ENCODE measurements at places on chromosomes 5 and 9.

DNA sequence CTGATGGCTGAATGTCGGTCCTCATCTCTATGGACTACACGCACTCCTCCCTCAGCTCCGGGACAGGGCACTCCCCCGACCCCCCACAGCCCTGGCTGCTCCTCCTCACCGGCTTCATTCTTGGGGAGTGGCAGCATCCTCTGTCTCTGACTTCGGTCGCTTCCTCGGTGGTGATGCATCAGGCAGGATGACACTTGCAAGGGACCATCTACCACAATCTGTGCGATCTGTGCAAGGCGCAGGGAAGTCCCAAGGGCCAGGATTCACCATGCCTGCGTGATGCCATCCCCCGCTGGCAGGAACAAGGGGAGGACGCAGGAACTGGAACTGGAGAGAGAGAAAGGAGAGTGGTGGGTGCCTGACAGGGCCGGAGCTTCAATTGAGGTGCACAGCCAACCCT, 2.2 kb upstream of the CACNA1B start:
- no peak for DNase-seq

- DNase-seq = no peak
Observed at GRCh38 chr9:129401623-129402370, 219.1 kb downstream of the C9orf50 start.

- DNase-seq = no peak
Observed at GRCh38 chr9:111316796-111317195, 13.2 kb downstream of the OR2K2 start.

- no peak for DNase-seq
Observed at GRCh38 chr9:126391713-126392661, 65.4 kb downstream of the MVB12B start.

- no peak for DNase-seq
Observed at GRCh38 chr5:128101676-128102075, 18.1 kb downstream of the SLC12A2 start.

DNA sequence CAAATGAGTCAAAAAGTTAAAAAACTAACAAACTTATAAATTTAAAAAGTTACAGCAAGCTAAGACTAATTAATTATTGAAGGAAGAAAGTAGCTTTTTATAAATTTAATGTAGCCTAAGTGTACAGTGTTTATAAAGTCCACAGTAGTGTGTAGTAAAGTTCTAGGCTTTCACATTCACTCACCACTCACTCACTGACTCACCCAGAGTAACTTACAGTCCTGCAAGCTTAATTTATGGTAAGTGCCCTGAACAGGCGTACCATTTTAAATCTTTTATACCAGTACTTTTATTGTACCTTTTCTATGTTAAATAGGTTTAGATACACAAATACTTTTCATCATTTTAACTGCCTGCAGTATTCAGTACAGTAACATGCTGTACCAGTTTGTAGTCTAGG, 80.0 kb upstream of the C9orf72 start:
- no peak for DNase-seq

- no peak for DNase-seq
Observed at GRCh38 chr5:176740131-176740701, 70.1 kb upstream of the UNC5A start.

GRCh38 chr9:26054600-26055520, 376.6 kb upstream of the TUSC1 start:
- no peak for DNase-seq

GRCh38 chr9:133004091-133004998, 25.9 kb downstream of the GFI1B start:
- DNase-seq = no peak

DNA sequence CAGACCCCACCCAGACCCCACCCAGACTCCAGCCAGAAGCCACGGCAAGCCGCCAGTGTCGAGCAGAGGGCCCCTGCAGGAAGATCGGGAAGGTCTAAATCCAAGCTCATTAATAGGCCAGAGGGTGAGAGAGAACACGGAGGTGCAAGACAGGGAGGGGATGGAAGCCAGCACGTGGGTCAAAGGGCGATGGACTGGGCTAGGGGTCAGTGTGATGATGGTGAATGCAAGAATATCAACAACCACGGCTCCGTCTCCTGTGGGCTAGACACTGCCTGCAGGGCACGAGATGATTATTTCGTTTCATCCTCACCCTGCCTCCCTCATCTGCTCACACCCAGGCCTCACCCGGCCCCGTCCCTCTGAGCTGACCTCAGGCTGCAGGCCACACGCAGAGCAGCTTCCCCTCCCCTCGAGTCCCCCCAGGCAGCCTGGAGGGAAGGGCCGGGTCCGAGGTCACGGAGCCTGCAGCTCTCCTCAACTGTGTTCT, 122.0 kb downstream of the COL23A1 start:
- no peak for DNase-seq

GRCh38 chr9:123395276-123395688, 39.3 kb downstream of the CRB2 start:
- no peak for DNase-seq

- no peak for DNase-seq
Observed at GRCh38 chr9:104903609-104904008, 24.3 kb downstream of the ABCA1 start.

GRCh38 chr5:180012316-180012715, 59.2 kb downstream of the RNF130 start:
- DNase-seq = no peak

DNA sequence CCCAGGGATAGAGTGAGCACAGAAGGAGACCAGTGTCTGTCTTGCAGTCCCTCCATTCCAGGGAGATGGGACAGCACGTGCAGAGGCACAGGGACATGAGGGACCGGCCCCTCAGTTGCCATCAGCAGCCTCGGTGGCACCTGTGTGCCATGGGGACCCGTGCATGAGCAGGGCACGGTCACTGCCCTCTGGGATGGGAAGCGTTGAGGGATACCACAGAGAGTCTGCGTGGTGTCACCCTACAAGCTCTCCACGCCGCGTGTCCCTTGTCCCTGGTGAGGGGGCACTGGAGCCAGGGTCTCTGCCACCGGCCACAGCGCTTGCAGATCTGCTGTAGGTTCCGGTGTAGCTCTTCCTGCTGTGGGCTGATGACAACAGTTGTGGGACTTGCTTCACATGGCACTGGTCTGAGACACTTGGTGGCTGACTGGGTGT, 108.1 kb downstream of the CACNA1B start:
- no peak for DNase-seq

DNA sequence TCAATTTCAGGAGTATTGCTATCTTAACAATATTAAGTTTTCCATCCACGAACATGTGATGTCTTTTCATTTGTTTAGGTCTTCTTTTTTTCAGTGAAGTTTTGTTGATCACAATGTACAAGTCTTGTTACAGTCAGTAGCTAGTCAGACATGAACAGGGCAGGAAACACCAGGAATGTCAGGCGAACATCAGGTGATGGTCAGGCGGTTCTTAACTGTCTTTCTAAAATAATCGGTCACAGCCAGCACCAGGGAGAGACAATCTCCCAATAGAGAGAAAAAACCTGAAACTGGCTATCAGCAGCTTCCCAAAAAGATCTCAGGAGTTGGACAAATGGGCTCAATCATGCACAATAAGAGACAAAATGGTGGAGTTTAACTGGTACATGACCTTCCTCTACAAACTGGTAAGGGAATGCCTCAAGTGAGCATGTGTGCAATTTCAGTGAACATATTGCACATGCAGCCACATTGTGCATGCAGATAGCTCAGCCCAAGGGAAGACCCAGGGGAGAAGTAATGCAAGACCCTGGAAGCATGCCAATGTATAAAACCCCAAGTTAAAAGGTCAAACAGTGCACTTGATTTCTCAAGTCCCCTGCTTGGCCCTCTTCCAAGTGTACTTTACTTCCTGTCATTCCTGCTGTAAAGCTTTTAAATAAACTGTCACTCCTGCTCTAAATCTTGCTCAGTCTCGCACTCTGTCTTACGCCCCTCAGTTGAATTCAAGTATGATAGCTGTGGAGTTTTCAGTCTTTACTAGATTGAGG, 176.1 kb upstream of the RASEF start:
- no peak for DNase-seq

GRCh38 chr5:16742938-16743337, 126.1 kb upstream of the RETREG1 start:
- no peak for DNase-seq

DNA sequence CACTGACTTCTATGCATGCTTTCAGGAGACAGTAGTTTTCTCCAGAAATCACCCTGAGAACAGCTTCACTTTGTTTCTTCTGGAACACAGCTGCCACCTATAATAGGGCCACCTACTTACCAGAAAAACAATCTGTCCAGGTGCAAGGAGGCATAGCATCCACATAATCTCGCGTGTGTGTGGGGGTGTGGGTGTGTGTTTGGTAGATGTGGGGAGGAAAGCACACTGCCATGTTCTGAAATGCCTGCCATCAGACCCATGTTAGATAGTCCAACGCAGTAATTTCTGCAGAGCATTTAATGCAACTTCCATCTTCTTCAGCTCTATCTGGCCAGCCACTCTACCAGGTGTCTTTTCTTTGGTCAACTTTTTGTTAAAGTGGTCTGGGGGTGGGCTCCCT, 102.9 kb downstream of the ACER2 start:
- DNase-seq = no peak

DNA sequence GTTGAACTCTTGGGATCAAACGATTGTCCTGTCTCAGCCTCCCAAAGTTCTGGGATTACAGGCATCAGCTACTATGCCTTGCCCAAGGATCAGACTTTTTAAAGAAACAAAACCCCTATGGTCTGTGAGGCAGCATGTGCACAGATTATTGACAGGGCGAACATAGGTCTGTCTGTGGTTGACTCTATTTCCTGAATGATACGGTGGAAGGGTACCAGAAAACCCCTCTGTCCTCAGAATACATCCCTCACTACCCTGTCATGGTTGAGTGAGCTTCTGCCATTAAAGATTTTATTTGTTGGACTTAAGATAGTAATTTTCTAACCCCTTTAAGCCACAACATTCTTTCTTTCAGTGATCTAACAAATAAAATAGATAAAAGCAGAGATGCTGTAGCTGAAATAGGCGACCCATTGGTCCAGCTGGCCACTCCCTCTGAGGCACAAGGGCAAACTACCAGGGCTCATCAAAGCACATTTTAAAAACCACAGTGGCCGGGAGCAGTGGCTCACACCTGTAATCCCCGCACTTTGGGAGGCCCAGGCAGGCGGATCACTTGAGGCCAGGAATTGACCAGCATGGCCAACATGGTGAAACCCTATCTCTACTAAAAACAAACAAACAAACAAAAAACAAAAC, 84.9 kb upstream of the ANKRD55 start:
- DNase-seq = no peak

GRCh38 chr5:172540099-172540870, 86.0 kb upstream of the SH3PXD2B start:
- DNase-seq = no peak

DNA sequence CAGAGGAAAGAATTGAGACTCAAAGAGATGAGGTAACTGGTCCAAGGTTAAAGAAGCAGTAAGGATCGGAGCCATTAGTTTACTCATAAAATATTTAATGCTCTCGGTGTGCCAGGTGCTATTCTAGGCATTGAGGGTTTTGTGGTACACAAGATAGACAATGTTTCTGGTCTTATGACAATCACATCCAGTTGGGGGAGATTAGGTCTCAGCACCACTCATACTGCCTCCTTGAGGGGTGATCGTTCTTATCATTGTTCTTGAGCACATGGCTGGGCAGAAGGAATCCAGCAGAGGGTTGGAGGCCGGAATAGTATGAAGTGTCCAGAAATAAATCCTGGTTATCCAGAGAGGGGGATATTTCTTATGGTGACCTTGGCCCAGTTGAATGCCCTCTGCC, 40.7 kb upstream of the LCP2 start:
- no peak for DNase-seq

- DNase-seq = no peak
Observed at GRCh38 chr5:127136908-127137307, 63.6 kb upstream of the C5orf63 start.

DNA sequence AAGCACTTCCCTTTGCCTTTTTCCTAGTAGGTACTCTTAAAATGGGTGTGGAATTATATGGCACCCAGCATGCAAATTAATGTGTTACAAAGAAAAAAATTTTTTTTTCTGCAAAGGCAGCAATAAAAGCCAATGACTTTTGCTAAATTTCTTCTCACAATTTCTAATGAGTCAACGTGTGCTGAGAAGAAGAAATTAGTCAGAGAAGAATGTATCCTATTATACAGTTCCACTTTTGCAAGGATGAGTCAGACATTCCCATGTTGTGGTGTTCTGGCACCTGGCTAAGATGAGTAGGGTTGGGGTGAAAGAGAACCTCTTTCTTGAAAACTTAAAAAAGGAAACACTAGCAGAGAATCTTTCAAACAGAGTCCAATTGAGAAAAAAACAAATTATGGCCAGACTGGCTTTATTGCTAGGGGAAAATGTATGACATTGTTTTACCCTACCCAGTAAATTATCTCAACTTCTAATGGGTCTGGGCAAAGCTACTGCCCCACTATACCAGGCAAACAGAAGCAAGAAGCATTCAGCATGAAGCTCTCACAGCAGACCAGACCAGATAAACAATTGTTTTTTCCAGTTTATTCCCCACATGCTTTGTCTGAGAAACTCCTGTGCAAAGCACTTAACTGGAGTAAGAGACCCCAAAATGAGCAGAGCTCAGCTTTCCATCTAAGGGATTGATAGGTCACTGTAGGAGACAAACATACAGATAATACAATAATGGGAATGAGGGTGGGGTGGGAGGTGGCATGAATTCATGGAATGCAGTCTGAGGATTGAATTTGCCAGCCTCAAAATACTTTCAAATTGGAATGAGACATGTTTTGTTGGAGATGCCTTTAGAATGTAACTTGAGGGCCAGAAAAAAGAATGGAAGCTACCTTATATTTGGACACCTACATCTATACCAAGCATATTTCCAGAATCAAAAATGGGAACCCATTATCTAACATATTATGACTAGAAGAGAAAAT, 220.8 kb upstream of the RFX3 start:
- no peak for DNase-seq

DNA sequence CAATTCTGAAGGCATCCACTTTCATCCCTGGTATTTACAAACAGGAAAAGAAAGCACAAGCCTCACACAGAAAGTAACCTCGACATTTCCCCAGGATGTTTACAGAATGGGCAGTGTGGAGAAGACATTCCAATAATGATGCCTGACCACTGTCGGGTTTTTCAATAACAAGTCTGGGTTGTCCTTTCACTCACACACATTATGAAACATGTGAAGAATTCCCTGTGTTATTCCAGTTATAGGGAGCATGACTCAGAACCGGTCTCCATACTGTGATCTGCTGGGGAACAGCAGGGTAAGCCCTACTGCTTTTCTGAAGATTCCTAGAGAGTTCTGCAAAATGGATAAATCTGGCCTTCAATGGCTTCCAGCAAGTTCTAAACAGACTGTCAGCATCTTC, 155.3 kb downstream of the ADAMTS12 start:
- DNase-seq = no peak

All from NCI-H1930 (cell line).